ENCODE measurements at places on chromosomes 6 and 20.

GRCh38 chr6:139430899-139431601, 56.6 kb upstream of the CITED2 start:
- no peak for DNase-seq

DNA sequence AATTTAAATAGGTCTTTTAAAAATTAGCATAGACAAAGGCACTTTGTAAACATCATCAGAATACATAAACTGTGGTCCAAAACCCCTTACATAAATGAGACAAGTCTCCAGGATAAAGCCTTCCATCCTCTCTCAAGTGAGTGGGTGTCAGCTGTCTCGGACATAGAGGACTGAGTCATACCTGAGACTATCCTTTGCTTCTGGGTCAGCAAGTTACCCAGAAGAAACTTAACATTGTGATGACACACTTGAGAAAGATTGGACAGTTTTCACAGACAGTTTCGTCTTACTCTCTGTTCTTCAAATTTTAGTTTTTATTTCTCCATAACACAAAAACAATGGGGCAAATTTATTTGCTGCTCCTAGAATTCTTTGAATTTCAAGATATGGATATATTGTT, 838.0 kb downstream of the DHX35 start:
- no peak for DNase-seq

DNA sequence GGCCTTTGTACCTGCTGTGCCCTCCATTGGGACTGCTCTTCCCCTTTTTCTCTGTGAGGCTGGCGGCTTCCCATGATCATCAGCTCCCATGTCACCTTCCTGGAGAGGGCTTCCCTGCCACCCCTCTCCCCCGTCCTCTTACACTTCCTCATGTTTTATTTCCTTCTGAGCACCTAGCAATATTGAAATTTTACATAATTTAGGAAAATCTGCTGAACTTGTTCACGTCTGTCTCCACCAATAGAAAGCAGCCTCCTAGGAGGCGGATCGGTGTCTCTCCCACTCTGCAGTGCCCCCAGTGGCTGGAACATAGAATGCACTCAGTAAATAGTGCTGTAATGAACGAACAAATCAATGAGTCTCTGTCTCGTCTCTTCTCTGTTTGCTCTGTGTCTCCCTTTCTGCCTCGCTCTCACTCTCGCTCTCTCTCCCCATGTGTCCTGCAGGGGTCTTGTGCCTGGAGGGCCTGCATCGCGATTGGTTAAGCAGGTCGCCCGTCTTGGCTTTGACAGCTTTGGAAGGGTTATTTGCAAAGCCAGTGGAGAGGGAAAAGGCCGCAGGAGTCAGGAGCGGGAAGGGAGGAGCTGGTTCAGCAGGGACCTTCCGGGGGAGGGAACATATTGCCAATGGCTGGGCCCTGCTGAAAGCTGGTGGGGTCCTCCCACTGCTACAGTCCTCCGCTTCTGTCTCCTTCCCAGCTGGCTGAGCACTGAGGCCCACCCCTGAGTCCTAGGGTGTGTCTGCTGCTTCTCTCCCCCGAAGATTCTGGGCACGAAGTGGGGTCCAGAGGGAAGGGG, 12.1 kb upstream of the OCSTAMP start:
- DNase-seq: peak; percentile 64

GRCh38 chr6:23031986-23032385, 462.6 kb downstream of the HDGFL1 start:
- DNase-seq: no peak

- no peak for DNase-seq
These were observed 33.4 kb downstream of the IL20RA start for GRCh38 chr6:137011406-137011805.

- no peak for DNase-seq
These were observed 16.0 kb downstream of the CD40 start for GRCh38 chr20:46133886-46134654.

- DNase-seq: no peak
These were observed 266.0 kb downstream of the CD83 start for GRCh38 chr6:14383393-14384174.

- DNase-seq: no peak
These were observed 348.9 kb upstream of the KCNQ5 start for GRCh38 chr6:72272958-72273357.

- no peak for DNase-seq
These were observed 218.1 kb upstream of the SOX4 start for GRCh38 chr6:21375151-21376116.
